ENCODE measurements at places on chromosomes 11 and 22.

DNA sequence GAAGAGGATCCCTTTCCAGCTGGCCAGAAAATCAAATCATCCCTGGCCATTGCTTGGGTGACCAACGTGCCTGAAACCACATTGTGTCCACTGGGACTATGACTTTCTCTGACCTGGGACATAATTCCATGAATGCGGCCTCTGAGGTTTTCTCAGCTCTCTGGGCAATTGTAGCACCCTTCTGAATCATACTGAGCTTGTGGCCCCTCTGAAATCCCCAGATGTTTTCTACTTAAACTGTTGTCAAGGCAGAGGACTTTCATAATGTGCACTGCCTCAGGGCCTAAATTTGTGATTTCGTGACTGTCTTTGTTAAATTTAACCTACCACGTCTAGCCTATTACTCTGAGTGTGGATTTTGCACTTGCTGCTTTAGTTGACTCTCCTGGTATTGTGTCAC is 321.1 kb upstream of the PLET1 start:
- no peak for DNase-seq

GRCh38 chr11:12330485-12331231 is 46.7 kb upstream of the PARVA start:
- no peak for DNase-seq

DNA sequence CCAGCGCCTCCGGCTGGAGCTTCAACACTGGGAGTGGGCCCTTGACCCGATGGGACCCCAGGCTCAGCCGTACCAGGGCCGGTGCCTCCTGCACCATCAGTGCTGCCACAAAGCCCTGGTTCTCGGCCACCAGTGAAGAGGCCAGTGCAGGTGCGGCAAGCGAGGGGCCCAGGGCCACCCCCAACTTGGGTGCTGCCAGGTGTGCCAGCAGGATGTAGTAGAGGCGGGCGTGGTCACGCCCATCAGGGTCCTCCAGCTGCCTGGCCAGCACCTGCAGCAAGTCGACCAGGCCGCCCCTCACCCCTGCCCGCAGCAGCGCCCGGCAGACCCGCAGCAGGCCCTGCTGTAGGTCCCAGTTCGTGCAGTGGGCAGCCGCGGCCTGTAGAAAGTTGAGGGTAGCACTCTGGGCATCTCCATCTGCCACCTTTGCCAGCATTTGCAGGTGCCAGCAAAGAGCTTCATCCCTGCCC is 2.3 kb downstream of the AP5B1 start:
- no peak for DNase-seq

DNA sequence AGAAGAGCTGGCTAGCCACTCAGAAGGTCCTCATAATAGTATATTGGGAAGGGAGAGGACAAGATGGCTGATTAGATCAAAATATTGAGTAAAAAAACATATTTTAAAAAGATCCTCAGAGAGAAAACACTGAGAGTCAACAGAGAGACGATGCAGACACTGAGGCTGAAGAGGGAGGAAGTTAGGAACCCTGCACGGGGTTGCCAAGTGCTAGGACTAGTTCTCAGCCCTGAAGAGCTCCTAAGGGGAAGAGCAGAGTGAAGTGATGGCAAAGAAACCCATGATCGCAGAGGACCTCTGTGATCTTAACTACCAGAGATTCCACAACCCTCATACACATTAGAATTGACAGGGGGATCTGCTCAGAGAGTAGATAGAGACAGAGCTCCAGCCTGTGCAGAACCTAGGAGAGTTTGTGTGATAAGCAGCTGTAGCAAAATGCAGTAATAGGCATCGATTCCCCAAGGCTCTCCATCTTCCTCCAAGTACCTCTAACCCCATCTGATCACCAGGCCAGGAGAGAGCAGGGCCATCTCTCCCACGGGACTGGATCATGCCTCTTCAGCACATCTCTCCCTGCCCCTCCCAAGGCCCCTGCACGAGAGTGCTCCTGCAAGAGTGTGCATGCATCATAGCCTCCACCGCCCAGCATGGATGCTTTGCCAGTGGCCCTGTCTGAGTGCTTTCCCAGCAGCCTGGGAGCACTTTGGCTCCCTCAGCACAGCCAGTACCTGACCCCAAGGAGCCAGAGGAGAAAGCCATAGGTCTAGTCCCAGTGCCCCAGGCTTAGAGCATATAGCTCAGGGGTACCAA is 41.2 kb upstream of the ARL14EP start:
- DNase-seq = no peak

- DNase-seq = no peak
These were observed 18.1 kb downstream of the DGCR2 start for GRCh38 chr22:19103880-19104821.

DNA sequence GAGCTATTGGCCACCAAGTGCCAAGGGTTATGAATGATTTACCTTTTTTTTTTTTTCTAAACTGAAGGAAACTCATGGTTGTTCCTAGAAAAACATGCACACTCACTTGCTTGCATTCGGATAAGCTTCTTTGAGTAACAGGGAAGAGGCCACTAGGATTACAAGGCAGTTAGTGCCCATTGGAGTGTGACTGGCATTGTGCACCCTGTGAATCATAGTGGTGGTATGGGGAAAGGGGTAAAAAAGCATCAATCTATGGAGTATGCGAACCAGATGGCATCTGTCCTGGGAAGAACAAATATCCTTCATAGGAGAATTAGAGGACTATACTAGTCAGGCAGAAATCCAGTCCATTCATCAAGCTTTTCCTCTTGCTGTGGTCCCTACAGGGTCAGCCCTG is 24.2 kb downstream of the CD44 start:
- peak; percentile 17 for DNase-seq

GRCh38 chr11:965206-965775 is 39.6 kb downstream of the AP2A2 start:
- no peak for DNase-seq

GRCh38 chr11:45233804-45234170 is 52.4 kb downstream of the SYT13 start:
- DNase-seq = no peak

DNA sequence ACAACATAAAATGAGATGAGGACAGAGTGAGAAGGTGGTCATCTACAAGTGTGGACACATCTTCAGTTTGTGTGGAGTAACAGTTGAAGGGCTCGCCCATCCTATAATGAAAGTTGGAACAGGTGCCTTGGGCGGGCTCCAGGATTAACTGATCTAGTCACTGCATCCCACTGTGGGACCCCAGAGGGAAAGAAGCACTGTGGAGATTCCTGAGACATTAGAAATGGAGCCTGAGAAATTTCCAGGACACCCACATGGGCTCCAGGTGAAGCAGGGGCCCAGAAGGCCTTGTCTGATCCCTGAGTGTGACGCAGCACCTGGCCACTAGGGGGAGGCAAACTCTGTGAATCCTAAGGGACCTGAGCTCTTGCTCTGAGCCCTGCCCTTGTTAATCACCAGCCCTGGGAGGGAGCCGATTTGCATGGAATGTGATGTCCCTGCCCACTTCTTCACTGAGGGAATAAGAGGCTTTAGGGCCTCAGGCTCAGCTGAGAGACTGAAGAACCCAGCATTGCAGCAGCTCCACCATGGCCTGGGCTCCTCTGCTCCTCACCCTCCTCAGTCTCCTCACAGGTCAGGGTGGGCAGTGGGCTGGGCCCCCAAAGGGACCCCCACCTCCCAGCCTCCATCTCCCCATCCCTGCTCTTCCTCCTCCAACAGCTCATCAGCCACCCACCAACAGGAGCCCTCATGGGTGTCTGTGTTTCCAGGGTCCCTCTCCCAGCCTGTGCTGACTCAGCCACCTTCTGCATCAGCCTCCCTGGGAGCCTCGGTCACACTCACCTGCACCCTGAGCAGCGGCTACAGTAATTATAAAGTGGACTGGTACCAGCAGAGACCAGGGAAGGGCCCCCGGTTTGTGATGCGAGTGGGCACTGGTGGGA is 98.4 kb downstream of the VPREB1 start:
- peak; percentile 72 for DNase-seq

Data from SW480 (cell line).